ENCODE measurements at places on chromosomes 2 and 18.

GRCh38 chr2:45938649-45939511 is 287.4 kb downstream of the PRKCE start:
- no peak for DNase-seq

- DNase-seq = no peak
These were observed 55.5 kb downstream of the MARCHF4 start for GRCh38 chr2:216316743-216317142.

DNA sequence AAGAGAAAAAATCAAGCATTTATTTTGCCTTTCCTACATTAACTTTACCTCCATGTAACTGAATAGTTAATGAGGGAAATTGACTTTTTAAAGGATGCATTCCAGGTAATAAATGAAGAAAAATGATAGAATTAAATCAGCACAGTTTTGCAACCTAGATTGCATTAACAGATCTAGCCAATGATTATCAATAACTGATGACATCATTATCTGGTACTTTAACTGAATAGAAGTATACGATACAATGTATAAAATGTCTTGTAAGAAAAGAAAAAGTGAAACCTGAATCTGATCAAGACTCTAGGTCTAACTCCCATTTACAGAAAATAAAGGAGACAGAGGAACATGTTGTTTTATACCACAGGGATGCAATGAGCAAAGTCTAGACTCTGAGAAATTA is 126.0 kb upstream of the XPO1 start:
- DNase-seq = no peak

DNA sequence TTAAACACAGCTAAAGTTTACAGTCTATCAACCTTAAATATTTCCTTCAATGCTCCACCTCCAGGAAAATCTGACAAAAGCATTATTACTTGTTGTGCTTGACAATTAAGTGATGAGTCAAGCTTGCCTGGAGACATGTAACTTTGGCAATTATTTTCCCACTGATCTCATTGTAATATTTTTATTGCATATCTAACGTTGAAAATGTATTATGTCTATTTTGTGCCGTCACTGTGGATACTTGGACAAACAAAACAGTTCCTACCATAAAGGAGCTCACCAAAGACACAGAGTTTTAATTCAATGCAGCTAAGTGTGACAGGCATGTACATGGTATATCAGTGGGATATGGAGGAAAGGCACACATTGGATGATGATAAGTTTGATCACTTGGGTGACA is 24.7 kb downstream of the RNF103 start:
- no peak for DNase-seq

DNA sequence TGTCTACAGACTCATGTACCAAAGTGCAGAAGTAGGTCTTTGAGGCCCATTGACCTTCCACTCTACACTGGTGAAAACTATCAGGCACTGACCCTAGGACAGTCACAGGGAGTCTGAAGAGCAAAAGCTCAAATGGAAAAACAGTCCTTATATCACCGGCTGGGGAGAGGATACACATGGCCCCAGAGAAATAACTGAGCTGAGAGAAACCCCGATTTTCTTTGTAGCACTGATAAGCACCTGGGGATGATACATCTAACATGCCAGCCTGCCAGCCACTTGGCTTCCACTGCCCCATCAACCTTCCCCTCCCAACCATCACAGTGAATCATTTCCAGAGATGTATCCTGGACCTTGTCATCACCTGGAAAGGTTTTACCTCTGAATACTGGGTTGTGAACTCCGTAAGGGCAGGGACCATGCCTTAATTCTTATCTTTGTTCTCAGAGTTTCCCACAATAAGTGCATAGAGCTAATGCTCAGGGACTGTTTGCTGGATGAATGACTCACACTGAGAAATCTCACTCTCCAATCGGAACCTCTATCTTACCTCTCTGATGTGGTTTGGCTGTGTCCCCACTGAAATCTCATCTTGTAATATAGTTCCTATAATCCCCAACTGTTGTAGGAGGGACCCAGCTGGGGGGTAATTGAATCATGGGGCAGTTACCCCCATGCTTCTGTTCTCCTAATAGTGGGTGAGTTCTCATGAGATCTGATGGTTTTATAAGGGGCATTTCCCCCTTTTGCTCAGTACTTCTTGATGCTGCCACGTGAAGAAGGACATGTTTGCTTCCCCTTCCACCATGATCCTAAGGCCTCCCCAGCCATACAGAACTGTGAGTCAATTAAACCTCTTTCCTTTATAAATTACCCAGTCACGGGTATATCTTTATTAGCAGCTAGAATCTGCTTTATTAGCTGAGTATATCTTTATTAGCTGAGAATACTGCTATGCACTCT is 37.1 kb downstream of the EVA1A start:
- no peak for DNase-seq

- no peak for DNase-seq
These were observed 71.3 kb upstream of the NRXN1 start for GRCh38 chr2:51103205-51103604.

GRCh38 chr2:18132697-18133096 is 254.2 kb downstream of the KCNS3 start:
- DNase-seq = no peak

DNA sequence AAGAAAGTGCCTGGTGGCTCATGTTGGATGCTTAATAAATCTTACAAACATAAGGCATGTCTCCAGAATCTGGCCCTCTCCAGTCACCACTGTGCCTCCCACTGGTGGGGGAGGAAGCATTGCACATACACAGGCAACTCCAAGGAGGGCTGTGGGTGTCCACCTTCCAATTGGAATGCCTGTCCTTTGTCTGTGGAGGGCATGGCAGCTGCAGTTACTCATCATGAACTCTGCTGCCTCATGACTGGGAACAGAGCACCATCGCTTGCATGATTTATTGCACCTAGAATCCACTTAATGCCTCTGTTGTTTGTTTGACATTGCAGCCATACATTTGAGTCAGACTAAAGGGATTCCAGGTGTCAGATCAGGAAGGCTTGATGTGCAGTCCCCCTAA is 278.9 kb downstream of the PRKCE start:
- DNase-seq = no peak

DNA sequence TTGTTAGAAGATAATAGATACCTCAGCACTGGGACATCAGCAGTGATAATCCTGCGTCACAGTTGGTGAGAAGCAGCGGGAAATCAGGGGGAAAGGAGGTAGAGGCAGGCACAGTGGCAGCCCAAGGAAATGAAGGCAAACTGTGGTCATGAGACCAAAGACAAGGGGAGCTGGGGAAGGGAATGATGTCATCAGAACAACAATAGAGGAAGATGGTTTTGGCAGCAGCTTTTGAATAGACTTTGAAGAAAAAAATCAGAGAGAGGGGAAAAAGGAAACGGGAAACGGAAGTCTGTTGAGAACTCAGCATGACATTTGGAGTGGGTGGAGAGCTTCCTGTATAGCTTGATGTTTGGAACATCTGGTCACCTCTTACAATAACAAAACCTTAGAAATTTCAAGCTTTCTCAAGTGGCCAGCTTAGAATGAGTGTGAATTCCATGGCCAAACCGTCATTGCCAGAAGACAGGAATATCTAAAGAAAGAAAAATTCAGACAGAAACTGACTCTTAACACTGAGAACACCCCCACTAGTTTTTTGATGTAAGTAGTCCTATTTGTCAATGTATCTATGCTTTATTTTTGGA is 18.4 kb upstream of the YES1 start:
- DNase-seq = peak; percentile 55

Data from spinal cord (tissue), 10 donors.